ENCODE measurements at places on chromosomes 5 and 9.
A peak's percentile ranks its signal among the peaks of the same experiment; 100 is the strongest.

DNA sequence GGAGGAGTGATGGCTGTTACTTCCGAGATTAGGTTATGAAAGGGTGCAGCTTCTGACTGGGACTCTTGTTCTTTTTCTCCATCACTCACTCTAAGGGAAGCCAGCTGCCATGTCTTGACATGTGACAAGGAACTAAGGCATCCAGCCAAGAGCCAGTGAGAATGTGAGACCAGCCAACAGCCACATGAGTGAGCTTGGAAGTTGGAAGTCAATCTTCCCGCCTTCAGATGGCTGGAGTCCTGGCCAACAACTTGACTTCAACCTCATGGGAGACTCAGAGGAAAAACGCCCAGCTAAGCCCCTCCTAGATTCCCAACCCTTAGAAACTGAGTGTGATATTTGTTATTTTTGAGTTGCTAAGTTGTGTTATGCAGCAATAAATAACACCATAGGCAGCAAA lies 201.1 kb downstream of the SNX18 start:
- no peak for DNase-seq

DNA sequence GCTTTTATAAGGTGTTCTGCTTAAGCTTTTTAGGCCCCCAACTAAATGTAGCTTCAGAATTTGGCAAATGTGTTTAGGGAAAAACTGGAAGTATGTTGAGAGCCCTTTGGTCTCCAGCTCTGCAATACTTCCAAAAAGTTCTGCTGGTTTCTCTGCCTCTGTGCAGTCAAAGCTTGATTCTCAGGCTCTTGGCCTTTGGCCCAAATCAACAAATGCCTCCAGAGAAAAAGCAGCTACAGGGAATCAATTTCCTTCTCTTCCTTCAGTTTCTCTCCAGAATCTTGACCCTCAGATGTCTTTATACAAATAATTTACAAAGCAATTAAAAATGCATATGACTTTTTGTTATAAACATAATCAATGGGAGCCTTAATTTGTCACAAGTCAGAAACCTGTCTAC lies 235.7 kb downstream of the COMMD10 start:
- DNase-seq: no peak

GRCh38 chr5:172573986-172574870 lies 66.8 kb upstream of the NEURL1B start:
- no peak for DNase-seq

GRCh38 chr9:27210588-27210987 lies 86.4 kb downstream of the EQTN start:
- no peak for DNase-seq

GRCh38 chr9:97396256-97396655 lies 15.6 kb upstream of the TDRD7 start:
- DNase-seq: no peak

- no peak for DNase-seq
Measured at GRCh38 chr5:20029266-20029665, 41.3 kb upstream of the CDH18 start.

DNA sequence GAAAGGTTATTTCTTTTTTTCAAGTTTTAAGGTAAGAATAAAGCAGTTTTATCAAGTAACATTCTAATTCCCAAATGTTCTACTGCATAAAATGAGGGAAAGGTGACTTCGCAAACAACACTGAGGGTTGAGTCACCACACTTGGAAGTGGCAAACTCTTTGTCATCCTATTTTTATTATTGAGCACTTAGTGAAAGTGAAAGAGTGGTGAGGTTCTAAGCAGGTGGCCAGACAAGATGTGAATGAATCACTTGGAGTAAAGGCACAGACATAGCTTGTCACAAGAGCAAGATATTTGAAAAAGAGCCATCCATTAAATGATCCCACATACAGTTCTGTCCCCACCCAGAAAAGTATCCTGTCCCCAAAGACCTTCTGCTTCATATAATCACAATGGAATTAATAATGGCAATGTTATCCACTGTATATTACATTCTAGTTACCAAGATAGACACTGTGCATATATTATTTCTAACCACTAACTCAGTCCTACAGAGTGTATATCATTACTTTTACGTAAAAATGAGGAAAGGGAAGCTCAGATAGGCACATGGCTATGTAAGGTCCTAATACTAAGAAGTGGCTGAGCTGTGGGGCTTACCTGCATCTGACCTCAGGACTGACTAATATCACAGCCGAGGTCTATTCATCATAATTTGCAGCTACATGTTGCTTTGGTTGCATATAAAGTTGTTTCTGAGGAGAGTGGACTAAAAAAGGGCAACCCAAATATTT lies 730.4 kb upstream of the MEF2C start:
- DNase-seq: no peak

GRCh38 chr5:91820874-91821273 lies 437.8 kb upstream of the ARRDC3 start:
- no peak for DNase-seq

- no peak for DNase-seq
Measured at GRCh38 chr5:76576450-76576849, 46.8 kb downstream of the F2RL2 start.

- DNase-seq: no peak
Measured at GRCh38 chr5:172919525-172920446, 39.4 kb upstream of the RPL26L1 start.

- no peak for DNase-seq
Measured at GRCh38 chr9:87249029-87249428, 248.6 kb upstream of the DAPK1 start.

- DNase-seq: peak; percentile 78
Measured at GRCh38 chr9:104968025-104968982, 40.3 kb upstream of the ABCA1 start.

- DNase-seq: no peak
Measured at GRCh38 chr5:176427971-176428370, 11.6 kb upstream of the CLTB start.

DNA sequence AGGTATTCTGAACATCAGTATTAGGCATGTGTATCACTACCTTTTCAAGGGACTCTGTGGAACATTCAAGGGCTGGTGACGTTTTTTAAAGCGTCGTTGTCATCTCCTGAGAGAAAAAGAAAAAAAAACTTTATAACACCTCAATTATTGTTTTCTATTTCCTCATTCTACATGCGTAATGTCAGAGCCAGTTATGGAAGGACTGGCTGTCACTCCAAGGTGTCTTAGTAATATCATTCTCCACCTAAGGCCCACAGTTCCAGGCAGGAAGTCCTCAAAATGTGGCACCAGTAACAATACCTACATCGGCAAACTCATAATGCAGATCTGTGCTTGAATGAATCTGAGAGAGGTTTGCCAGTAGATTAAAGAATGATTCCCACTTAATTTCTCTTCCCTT lies 210.2 kb downstream of the SAXO1 start:
- no peak for DNase-seq

- no peak for DNase-seq
Measured at GRCh38 chr5:76401801-76402250, 1.3 kb upstream of the IQGAP2 start.
